ENCODE measurements at places on chromosomes 1 and 21. TPM values are rescaled to one million over a fixed set of nuclear protein-coding genes. Genes with fewer than 3 reads are reported as not detected.

DNA sequence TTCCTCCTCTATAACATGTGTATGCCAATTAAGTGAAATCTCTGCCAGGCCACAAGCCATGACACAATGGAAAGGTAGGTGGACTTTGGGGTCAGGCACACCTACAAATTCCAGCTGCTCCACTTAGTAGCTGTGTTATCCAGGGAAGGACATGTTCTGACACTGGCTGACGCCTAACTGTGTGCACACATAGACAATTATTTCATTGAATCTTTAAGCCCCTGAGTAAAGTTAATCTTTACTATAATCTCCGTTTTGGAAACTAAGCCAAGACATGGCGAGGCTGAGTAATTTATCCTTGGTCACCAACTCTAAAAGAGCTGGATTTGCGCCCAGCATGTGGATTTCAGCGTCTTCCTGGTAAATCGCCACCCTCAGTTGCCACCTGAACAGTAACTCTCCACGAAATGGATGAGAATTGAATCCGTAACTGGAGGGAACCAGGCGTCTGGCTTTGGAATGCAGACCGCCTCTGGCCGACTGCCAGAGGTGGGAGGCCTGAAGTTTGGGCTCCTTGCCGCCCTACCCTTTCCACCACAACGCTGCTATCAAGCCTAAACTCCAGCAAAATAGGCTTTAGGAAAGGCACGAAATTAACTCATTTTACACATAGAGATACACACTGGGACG is 888 bp upstream of the SNRPE start:
- H3K4me3 ChIP-seq, result peak overlapping the region; percentile 85
- H3K4me1 ChIP-seq, result peaks cover 29% of the 10 kb centered on the region
- no peaks in the 10 kb centered on the region for H3K27me3 ChIP-seq
- peak overlapping the region; percentile 70 for H3K27ac ChIP-seq
- H3K36me3 ChIP-seq, result peaks cover 34% of the 10 kb centered on the region

- H3K4me3 ChIP-seq, result peak overlapping the region; percentile 94
- no peaks in the 10 kb centered on the region for H3K27me3 ChIP-seq
- no peak for DNase-seq
- H3K4me1 ChIP-seq, result no peaks in the 10 kb centered on the region
- peak overlapping the region; percentile 81 for H3K27ac ChIP-seq
- H3K36me3 ChIP-seq, result no peaks in the 10 kb centered on the region
Observed at GRCh38 chr21:43719748-43720538, 1.0 kb downstream of the PDXK start.

GRCh38 chr1:238153253-238153652 is 262.5 kb upstream of the ZP4 start:
- no peak for DNase-seq
- no peaks in the 10 kb centered on the region for H3K4me1 ChIP-seq
- no peaks in the 10 kb centered on the region for H3K27me3 ChIP-seq
- no peak overlapping the region for H3K4me3 ChIP-seq
- no peak overlapping the region for H3K27ac ChIP-seq
- no peaks in the 10 kb centered on the region for H3K36me3 ChIP-seq

DNA sequence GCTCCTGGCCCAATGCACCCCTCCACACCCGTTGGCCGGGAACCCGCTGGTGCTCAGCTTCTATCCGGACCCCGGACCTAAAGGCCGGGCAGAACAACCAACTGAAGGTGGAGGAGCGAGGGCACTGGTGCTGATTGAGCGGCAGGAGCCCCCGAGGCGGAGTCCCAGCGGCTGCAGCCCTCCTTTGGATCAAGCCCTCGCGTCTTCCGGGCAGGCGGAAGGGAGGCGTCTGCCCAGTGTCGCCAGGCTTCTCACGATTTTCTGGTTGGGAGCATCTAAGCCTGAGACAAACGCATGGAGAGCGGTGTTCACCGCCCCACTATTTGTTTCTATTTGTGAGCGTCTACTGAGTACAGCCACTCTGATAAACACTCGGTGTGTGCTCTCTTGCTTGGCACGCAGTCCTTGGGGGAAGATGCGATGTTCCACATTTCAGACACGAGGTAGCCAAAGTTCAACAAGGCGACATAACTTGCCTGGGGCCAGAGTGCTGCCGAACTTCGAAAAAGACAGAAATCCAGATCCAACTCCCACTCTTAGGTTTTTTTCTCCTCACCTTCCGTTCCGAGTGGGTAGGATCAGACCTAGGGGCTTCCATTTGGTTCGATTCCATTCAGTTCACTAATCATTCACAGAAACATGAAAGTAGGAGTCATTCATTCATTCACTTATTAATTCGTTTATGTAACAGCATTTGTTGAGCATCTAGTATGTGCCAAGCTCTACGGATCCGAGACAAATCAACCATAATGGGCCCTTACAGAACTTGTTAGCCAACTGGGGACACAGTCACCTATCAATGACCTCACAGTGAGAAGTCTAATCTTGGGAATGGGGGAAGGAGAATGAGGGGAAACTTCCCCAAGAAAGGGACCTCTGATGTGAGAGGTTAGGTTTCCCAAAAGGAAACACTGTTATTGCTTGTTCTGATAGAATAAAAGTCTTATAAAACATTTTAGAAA is 4.9 kb upstream of the DMRTA2 start:
- peaks cover 92% of the 10 kb centered on the region for H3K27me3 ChIP-seq
- H3K4me1 ChIP-seq, result peaks cover 45% of the 10 kb centered on the region
- H3K4me3 ChIP-seq, result no peak overlapping the region
- H3K36me3 ChIP-seq, result no peaks in the 10 kb centered on the region
- no peak overlapping the region for H3K27ac ChIP-seq
- DNase-seq, result no peak

DNA sequence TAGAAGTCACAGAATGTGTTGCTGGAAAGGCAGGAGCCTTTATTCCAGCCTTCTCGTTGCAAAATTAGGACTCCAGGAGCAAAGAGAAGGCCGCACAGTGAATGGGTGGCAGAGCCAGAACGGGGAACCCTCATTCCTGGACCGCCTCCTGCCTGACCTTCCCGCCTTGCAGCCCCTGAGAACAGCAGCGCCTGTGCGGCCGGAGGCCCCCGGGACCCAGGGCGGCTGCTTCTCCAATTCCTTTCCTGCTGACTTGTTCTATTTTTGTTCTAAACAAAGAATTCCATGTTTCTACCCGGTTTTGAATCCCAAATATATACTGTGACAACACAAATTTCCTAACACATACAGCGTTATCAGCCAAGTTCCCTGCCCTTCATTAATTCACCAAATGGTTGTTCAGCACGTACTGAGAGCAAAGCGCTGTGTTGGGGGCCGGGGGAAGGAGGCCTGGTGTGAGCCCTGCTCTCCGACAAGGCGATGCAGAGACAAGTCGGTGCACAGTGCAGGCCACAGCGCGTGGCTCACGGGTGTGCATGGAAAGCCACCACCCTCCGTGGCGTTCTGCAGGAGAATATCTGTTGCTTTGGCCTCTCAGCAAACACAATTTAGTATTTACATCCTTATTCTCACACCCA is 31.9 kb upstream of the COL6A2 start:
- no peaks in the 10 kb centered on the region for H3K4me1 ChIP-seq
- H3K27me3 ChIP-seq, result no peaks in the 10 kb centered on the region
- peak overlapping the region; percentile 93 for H3K27ac ChIP-seq
- H3K36me3 ChIP-seq, result no peaks in the 10 kb centered on the region

- H3K36me3 ChIP-seq, result no peaks in the 10 kb centered on the region
- peaks cover under 1% of the 10 kb centered on the region for H3K27me3 ChIP-seq
- H3K4me1 ChIP-seq, result no peaks in the 10 kb centered on the region
- H3K27ac ChIP-seq, result no peak overlapping the region
- DNase-seq, result no peak
Observed at GRCh38 chr1:201006450-201006849, 17.1 kb downstream of the KIF21B start.

- H3K4me3 ChIP-seq, result no peak overlapping the region
- DNase-seq, result peak; percentile 87
- no peaks in the 10 kb centered on the region for H3K36me3 ChIP-seq
- H3K27ac ChIP-seq, result peak overlapping the region; percentile 98
- no peaks in the 10 kb centered on the region for H3K4me1 ChIP-seq
Observed at GRCh38 chr1:27563591-27564471, 40.1 kb downstream of the AHDC1 start.

- no peaks in the 10 kb centered on the region for H3K36me3 ChIP-seq
- H3K27ac ChIP-seq, result no peak overlapping the region
- DNase-seq, result no peak
- no peaks in the 10 kb centered on the region for H3K27me3 ChIP-seq
Observed at GRCh38 chr1:179440971-179441370, 75.2 kb downstream of the AXDND1 start.

DNA sequence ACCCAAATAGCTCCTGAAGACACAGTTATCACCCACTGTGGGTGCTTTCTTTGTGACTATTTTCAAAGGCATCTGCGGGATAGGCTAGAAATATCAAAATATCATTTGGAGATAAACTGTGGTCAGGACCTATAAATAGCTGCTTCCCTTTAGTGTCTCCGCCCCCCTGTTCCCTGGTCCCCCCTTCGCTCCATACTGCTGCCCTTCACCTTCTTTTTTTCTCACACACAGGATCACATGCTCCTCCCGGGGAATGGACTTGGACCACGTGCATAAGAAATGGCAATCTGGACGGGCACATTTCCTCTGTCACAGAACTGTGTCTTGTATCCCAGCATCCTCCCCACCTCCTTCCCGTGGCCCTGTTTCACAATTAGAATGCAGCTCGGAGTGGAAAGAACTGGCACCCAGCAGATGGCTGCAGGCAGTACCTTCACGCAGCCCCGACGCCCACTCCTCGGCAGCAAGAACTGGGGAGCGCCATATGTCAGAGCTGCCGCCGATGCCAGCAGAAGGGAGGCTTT is 68.8 kb upstream of the SSX2IP start:
- no peaks in the 10 kb centered on the region for H3K27me3 ChIP-seq
- H3K4me1 ChIP-seq, result no peaks in the 10 kb centered on the region
- H3K36me3 ChIP-seq, result no peaks in the 10 kb centered on the region
- DNase-seq, result no peak

GRCh38 chr1:157195521-157196244 is 57.5 kb upstream of the ETV3 start:
- H3K27me3 ChIP-seq, result no peaks in the 10 kb centered on the region
- H3K4me1 ChIP-seq, result no peaks in the 10 kb centered on the region
- no peak overlapping the region for H3K4me3 ChIP-seq
- peak; percentile 46 for DNase-seq
- H3K27ac ChIP-seq, result no peak overlapping the region

GRCh38 chr1:162902416-162902815 is 41.4 kb upstream of the CCDC190 start:
- no peaks in the 10 kb centered on the region for H3K4me1 ChIP-seq
- no peak overlapping the region for H3K4me3 ChIP-seq
- DNase-seq, result no peak

DNA sequence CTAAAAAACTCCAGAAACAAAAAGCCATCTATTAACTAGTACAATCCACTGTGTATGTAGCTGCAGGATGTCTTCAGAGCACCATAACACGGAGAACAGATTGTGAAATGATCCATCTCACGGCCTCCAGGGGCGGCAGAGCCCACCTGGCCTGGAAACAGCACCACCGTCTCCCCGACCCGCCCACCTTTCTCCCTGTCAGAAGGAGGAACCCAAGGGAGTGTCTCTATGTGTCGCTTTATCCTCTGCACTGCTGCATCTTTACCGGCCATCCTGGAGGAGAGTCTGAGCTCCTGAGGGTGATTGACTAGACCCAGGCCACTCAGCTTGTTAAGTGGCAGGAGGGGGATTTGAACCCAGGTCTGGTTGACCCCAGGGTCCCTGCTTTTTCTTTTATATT is 405.0 kb downstream of the MATN1 start:
- H3K36me3 ChIP-seq, result no peaks in the 10 kb centered on the region
- DNase-seq, result no peak
- H3K27ac ChIP-seq, result no peak overlapping the region
- H3K4me1 ChIP-seq, result no peaks in the 10 kb centered on the region

DNA sequence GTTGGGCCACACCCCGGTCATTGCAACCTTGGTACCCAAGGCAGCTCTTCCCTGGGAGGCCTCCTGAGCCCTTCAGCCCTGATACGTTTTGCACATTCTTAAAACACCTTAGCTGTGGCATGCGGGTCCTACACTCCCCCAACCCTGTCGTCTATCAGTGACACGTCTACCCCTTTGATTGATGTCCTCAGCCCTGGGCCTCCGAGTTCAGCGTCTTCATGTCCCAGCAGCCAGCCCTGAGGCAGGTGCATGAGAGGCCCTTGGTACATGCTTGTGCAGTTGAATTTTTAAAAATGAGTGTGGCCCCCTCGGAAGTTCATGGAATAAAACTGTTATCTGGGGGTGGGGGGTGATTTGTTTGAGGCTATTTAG is 38.9 kb upstream of the ADARB1 start:
- peak; percentile 33 for DNase-seq
- H3K36me3 ChIP-seq, result no peaks in the 10 kb centered on the region
- H3K27me3 ChIP-seq, result no peaks in the 10 kb centered on the region
- H3K4me3 ChIP-seq, result no peak overlapping the region

- no peak overlapping the region for H3K27ac ChIP-seq
- H3K36me3 ChIP-seq, result peaks cover 22% of the 10 kb centered on the region
- H3K27me3 ChIP-seq, result no peaks in the 10 kb centered on the region
- no peaks in the 10 kb centered on the region for H3K4me1 ChIP-seq
- DNase-seq, result no peak
- H3K4me3 ChIP-seq, result no peak overlapping the region
Observed at GRCh38 chr1:116544588-116545358, 26.1 kb downstream of the CD58 start.

DNA sequence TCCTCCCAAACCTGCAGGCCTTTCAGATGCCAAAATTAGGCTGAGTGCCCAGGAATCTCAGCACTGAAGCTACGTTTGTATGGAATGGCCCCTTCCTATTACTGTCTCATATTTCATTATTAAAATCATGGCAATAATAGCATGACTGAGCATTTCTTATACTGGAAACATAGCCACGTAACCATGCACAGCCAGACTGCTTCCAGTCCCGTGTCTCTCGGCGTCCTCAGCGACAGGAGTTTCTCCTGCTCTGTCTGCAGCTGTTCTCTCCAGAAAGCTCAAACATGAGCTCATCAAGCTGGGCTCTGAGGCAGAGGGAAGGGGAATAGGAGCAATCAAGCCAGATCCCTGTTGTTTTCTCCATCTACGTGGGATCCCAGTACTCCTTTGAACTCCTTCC is 104.0 kb downstream of the CDC7 start:
- no peak overlapping the region for H3K4me3 ChIP-seq
- peak; percentile 77 for DNase-seq
- H3K4me1 ChIP-seq, result peaks cover 18% of the 10 kb centered on the region
- H3K27me3 ChIP-seq, result no peaks in the 10 kb centered on the region
- no peaks in the 10 kb centered on the region for H3K36me3 ChIP-seq
- peak overlapping the region; percentile 72 for H3K27ac ChIP-seq

The DENND2C gene
- total RNA-seq, result 4.7 TPM

The C1orf167 gene
- 1.8 TPM for total RNA-seq

The VPS13D gene
- total RNA-seq, result 49.7 TPM

The LCE1B gene
- not detected for total RNA-seq

The SH2D5 gene
- not detected for total RNA-seq

The KNCN gene
- not detected for total RNA-seq
